ENCODE measurements at places on chromosomes 4 and X.
A peak's percentile ranks its signal among the peaks of the same experiment; 100 is the strongest.

DNA sequence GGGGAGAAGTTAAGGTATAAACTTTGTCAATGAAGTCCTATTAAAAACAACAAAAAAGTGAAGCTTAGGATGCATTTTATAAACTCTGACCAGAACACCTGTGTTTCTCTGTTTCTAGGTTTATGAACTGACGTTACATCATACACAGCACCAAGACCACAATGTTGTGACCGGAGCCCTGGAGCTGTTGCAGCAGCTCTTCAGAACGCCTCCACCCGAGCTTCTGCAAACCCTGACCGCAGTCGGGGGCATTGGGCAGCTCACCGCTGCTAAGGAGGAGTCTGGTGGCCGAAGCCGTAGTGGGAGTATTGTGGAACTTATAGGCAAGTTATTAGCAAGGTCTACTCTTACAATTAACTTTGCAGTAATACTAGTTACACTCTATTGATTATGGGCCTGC is 46.6 kb downstream of the HTT start:
- no peak for DNase-seq

DNA sequence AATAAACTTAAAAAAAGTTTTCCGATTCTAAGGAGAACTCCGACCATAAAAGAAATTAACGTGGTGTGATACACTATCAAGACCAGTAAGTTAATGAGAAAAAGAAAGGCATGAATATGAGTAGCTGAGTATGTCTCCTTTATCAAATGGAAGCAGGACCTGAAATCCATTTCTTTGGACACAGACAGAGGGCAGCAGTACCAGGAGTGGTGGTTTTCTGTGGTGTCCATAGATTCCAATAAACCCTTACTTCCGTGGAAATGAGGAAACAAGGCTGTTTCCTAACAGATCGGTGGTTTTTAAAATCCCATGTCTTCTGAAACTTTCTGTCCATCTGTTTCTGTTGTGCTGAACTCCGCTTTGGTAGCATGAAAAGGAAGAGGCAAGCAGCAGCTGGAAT is 128.5 kb upstream of the TSPAN5 start:
- no peak for DNase-seq

- DNase-seq, result no peak
Measured at GRCh38 chr4:148515248-148515647, 73.0 kb upstream of the NR3C2 start.

GRCh38 chr4:3263053-3263875 is 14.3 kb downstream of the MSANTD1 start:
- DNase-seq, result no peak

GRCh38 chr4:145635630-145636029 is 16.4 kb downstream of the MMAA start:
- no peak for DNase-seq

- DNase-seq, result no peak
Measured at GRCh38 chr4:152095701-152096070, 334.9 kb upstream of the GATB start.

GRCh38 chr4:111610681-111611080 is 534.6 kb upstream of the FAM241A start:
- no peak for DNase-seq

DNA sequence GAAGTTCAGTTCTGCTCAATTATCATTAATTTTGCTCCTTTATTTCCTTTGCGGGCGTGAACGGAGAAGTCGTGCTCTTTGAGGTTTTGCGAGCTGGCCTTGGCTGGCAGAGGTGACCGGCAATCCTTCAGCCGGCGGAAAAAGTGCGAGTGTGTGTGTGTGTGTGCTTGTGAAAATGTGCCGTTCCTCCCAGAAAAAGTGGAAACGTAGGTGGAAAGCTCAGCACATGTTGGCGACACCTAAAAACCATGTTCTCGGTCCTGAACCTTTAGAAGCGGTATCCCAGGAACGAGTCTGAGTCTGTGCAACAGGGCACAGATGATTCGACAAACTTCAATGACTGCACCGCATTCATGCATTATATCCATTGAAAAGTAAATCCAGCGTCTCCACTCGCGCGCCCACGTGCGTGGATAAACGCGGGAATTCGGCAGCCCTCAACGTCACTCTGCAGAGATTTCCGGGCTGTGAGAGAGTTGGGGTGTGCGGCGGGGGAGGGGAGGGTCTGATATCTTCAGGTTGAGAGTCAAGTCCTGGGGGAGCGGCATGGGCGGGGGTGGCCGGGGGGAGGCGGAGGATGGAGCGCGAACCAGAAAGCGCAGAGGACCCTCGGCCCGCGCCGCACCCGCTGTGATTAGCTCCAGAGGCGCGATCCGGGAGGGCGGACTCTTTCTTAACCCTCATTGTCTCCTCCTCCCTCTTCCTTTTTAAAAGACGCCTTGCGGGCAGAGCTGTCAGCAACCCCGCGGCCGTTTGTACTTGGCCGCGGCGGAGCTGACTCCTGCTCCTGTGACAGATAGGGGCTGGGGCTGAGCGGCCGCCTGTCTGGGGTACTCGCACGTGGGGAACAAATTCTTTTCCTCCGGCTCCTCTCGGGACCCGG is at the start of gene SHISA3:
TSS of gene SHISA3 (plus strand) at position 737 of the 883 bp plus-strand sequence. CDS start 569 bp downstream, outside the sequence.
- DNase-seq, result peak; percentile 21

- DNase-seq, result no peak
Measured at GRCh38 chr4:142549726-142550463, 296.2 kb downstream of the INPP4B start.

GRCh38 chrX:29488919-29489318 is 726.4 kb upstream of the MAGEB2 start:
- DNase-seq, result no peak

DNA sequence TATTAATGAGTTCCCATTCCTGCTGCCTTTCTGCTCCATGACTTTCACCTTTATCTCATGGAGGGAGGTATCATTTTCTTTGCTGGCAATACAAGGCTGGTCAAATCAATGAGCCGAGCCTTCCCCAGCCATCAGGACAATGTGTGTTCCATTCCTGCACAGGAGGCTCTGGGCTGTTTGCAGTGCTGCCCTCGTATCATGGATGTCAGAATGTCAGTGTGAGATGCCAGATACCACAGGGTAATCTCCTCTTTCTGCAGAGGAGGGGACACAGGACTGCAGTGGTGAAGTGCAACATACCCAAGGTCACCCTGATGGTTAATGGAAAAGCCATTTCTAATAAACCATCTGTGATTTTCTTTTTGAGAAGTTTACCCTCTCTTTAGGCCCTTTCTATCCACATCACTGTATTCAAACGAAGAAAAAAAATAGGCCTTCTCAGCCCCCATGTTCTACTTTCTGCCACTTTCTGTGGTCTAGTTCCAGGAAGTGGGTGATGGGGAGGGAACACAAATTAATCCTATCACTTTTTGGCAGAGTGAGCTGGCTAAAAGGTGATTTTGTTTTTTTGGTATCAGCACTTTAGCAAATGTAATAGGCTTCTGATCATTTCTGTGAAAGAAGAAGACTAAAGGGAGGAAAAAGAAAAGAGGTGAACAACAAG is 490.2 kb upstream of the BOD1L1 start:
- no peak for DNase-seq

GRCh38 chr4:182921608-182922007 is 4.4 kb upstream of the DCTD start:
- no peak for DNase-seq

- DNase-seq, result no peak
Measured at GRCh38 chr4:54588404-54588803, 69.4 kb upstream of the KIT start.

GRCh38 chr4:2303121-2303685 is 41.3 kb upstream of the MXD4 start:
- DNase-seq, result no peak

GRCh38 chr4:1239141-1239949 is 9.6 kb downstream of the CTBP1 start:
- DNase-seq, result no peak

GRCh38 chr4:162497564-162498167 is 333.9 kb upstream of the FSTL5 start:
- DNase-seq, result peak; percentile 29

- no peak for DNase-seq
Measured at GRCh38 chr4:37605843-37606565, 80.2 kb downstream of the RELL1 start.

Measured in NCI-H2171 treated with DMSO at 0.1 percent for 48 hours (cell line).